EH (cell line): ENCODE measurements at places on chromosomes 6 and 20.
A peak's percentile ranks its signal among the peaks of the same experiment; 100 is the strongest.

DNA sequence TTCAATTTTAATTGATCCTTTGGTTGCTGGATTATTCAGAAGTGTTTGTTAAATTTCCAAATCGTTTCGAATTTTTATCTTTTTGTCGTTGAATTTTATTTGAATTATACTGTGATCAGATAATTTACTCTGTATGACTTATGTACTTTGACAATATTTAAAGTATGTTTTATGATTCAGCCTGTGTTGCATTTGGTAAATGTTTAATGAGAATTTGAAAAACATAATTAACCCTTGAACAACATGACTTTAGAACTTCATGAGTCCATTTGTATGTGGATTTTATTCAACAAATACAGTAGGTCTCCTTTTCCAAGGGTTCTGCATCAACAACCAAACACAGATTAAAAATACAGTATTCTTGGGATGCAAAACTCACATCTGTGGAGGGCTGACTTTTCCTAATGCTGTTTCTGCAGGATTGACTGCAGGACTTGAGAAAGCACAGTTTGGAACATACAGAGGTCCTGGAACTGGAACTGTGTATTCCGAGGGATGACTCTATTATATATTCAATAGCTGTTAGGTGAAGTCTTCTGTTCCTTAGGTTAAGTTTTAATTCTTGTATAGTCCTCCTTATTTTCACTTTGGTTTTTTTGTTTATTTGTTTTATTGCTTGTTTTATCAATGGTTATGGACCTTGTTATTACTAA is 40.5 kb downstream of the FAM83B start:
- DNase-seq, result no peak

- peak; percentile 17 for DNase-seq
Measured at GRCh38 chr6:22043284-22043962, 253.4 kb downstream of the PRL start.

DNA sequence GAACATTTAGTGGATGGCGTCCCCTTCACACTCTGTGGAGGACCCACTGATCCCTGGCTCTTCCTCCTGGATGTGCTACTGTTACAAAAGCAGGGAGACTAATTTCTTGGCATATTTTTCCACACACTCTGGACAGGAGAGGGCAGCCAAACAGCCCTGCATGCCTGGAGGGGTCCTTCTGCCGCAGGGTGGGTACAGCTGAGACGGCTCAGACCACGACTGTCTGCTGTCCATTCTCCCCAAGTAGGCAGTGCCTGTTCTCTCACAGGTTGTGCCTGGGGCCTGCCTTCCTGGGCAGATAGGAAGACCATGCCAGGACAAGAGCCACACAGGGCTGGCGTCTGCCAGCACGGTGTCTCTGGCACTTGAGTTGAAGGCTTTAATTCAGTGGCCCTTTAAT is 260.1 kb downstream of the FOXC1 start:
- no peak for DNase-seq

DNA sequence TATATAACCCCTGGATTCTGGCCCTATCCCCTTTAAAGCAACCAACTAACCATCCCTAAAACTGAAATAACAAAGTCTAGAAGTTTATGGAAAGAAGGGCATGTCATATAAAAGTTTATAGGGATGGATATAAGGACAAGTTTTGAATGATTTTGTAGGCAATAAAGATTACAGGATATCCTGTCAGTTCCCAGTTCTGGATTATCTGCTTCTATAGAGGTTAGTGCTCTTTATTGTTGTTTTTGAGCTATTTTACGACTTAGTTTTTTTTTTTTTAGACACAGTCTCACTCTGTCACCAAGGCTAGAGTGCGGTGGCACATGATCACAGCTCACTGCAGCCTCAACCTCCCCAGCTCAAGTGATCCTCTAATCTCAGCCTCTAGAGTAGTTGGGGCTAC is 48.3 kb downstream of the ZFP64 start:
- DNase-seq, result no peak

DNA sequence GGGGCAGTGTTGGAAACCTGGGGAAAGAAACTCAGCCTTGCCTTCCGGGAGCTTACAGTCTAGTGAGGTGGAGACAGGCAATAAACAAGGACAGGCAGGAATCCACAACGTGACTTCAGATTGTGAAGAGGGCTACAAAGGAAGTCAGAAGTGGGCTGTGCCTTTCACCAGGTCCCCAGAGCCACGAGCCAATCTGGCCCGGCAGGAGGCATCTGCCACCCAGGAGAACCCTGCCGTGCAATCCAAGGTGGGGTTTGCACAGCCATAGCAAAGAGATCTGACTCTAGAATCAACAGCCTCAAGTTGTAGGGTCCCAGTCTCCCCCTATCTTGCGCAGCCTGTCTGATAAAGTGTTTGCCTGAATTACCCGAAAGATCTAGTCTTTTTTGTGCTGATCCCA is 5.5 kb downstream of the SLC32A1 start:
- no peak for DNase-seq

- DNase-seq, result peak; percentile 85
Measured at GRCh38 chr6:132132924-132133639, 181.9 kb upstream of the CCN2 start.

DNA sequence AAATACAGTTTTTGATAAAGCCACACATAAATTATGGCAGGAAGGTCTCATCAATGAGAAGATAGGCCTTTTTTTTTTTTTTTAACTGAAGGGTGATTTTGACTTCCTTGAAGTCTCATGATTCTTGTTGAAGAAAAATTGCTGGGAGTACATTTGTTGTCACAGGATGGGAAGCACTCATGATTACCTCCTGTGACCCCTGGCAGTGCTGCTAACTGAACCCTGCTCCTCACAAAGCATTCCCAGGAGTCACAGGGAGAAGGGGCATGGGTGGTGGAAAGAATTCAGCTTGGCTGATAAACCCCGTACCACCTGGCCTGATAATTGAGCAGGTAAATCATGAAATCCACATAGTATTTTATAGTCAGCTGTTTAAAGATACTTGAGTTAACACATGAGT is 86.9 kb downstream of the CD109 start:
- no peak for DNase-seq

DNA sequence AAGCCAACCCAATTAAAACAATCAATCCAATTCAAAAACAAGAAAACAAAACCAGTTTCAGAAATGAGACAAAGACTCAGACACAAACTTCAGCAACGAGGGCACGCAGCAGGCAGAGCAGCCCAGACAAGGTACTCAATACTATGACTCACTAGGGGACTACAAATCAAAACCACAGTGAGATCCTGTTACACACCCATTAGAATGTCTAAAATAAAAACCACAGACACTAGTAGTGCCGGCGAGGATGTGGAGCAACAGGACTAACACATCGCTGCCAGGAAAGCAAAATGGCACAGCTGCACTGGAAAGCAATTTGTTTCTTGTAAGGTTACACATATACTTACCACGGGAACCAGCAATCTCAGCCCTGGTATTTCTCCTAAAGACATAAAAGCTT is 28.4 kb upstream of the MAS1L start:
- peak; percentile 9 for DNase-seq

DNA sequence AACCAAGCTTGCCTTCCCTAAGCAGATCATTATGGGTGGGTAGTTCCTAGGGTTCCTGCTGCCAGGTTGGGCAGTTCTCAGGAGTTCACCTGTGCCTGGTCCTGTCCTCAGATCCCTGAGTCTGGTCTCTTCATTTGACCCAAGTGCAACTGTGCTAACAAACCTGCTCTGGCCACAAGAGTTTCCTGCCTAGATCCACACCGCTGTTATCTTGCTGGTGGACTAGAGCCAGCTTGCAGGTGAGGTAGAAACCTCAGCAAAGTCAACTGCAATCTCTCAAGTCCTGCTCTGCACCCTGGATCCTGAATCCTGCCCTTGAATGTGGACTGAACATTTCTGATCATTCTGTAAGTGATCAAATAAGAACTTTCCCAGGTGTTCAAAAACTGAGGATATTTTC is 191.8 kb upstream of the LRFN2 start:
- DNase-seq, result no peak

- peak; percentile 79 for DNase-seq
Measured at GRCh38 chr20:39036011-39036410, 73.9 kb downstream of the DHX35 start.

GRCh38 chr20:59829054-59829785 is 104.2 kb downstream of the SYCP2 start:
- DNase-seq, result peak; percentile 31

DNA sequence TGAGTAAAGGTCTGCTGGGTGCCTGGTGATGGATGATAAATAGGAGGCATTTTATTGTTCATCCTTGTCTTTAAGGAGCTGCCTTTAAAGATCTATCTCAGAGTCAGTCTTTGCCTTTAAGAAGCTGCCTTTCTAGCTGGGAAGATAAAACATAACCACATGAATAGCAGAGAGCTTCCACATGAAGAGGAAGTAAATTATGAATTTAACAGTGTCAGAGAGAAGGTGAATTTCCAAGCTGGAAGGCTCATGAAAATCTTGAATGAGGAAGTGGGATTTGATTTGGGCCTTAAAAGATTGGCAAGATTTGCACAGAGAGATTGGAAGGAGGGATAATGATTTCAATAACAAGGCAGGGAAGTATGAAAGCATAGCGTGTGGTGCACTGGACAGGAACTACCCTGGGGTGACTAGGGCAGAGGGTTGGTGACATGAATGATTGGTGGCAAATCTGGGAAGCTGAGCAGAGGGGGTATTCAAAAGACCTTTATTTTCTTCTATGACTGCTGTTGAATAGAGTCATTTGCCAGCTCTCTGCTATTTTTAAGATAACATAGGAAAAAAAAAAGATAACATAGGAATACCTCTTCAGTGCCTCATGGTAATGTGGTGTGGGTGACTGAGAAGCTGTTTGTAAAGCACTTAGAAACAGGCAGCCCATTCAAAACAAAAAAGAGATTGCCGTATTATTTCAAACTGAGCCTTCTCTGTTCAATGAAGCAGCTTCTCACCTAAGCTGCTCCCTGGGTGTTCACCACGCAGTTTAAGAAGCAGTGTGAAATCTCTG is 591.6 kb downstream of the PKHD1 start:
- no peak for DNase-seq

DNA sequence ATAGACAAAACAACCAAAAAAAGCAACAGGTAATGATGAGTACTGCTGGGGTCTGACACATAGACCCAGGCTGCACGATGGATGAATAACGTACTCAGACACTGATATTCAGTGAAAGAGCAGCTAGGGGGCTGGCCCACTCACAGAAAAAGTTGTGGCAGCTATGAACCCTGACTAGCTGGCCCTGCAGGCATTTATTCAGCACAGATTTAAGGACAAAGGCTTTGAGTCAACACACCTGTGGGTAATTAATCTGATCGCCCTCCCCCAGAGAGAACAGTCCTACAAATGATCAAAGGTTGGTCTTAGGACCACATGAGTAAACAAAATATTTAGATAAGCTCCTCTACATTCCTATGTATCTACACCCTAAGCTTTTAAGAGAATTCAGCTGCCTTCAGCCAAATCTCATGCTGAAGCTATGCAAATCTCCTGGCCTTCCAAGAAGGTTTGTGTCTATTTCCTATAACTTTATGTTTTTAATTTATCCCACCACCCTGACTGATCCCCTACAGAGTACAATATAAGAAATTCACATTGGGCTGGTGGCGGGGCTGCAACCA is 81.7 kb upstream of the NXT1 start:
- DNase-seq, result no peak

DNA sequence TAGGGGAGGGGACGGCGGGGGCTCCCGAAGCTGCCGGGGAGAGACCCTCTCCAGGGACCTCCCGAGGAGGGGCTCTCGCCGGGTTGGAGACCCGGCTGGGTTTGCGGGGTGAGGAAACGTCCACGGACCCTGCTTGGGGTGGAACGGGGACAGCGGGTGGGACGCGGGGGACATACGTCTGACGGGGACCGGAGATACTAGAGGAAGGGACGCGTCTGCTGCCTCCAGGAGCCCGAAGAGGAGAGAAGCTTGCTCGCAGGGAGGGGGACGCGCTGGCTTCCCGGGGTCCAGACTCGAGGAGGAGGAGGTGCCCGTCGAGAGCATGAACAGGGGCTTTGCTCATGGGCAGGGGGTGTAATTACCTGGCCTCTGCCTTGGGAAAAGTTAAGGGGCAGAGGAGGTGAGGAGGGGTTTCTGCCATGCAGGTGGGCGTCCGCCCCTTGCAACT is 593 bp downstream of the DNMT3B start:
- DNase-seq, result peak; percentile 33

DNA sequence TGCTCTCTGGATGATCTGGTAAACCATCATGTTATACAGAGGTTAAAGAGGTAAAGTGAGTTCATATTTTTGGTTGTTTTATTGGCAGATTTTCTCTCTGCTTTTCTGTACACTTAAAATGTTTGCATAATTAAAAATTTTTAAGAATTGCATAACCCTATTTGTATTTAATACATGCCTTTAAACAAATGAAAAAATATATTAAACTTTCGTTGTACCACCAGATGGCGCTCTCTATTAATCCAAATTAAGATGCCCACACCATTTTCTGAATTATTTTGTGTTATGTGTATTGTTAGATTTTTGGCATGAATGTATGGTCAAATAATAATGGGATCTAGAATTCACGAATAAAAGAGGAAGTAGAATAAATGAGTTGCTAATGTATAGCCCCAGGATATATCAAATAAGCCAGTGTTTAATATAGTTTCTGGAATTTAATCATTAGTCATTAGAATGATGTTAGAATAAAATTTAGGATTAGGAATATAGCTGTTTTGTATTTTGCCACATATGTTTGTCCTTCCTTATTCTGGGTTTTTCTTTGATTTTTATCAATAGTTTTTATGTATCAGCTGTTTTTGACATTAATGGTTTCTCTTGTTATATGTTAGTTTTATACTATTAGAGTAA is 38.9 kb downstream of the SMAP1 start:
- DNase-seq, result peak; percentile 44

- peak; percentile 95 for DNase-seq
Measured at GRCh38 chr20:46089417-46090388, at the start of gene NCOA5. Gene NCOA5, minus strand, starts transcription at chr20:46089962. Its CDS starts 10,538 bp downstream, at chr20:46079424.

- DNase-seq, result no peak
Measured at GRCh38 chr6:6287415-6287814, 33.0 kb downstream of the F13A1 start.

GRCh38 chr6:3699231-3699630 is 52.3 kb downstream of the PXDC1 start:
- DNase-seq, result peak; percentile 15

GRCh38 chr6:115922971-115923370 is 137.7 kb downstream of the FRK start:
- no peak for DNase-seq

DNA sequence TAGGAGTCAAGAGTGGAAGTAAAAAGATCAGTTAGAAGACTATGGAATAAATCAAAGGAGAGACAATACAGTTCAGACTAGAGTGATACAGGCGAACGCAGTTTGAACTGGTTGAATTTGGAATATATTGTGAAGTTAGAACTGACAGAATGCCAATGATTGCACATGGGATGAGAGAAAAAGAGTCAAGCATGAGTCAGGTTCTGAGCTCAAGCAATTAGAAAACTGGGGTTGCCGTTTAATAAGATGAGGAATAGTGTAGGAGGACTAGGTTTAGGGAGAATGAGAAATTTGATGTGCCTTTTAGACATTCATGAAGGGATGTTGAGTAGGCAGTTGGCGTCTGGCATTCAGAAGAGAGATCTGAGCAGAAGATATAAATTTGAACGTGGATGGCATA is 8.0 kb downstream of the RNF217 start:
- DNase-seq, result no peak

GRCh38 chr6:13485923-13486562 is 1.4 kb downstream of the GFOD1 start:
- DNase-seq, result peak; percentile 34
